GOT3 (cell line): ENCODE measurements at places on chromosomes 12 and 14.

DNA sequence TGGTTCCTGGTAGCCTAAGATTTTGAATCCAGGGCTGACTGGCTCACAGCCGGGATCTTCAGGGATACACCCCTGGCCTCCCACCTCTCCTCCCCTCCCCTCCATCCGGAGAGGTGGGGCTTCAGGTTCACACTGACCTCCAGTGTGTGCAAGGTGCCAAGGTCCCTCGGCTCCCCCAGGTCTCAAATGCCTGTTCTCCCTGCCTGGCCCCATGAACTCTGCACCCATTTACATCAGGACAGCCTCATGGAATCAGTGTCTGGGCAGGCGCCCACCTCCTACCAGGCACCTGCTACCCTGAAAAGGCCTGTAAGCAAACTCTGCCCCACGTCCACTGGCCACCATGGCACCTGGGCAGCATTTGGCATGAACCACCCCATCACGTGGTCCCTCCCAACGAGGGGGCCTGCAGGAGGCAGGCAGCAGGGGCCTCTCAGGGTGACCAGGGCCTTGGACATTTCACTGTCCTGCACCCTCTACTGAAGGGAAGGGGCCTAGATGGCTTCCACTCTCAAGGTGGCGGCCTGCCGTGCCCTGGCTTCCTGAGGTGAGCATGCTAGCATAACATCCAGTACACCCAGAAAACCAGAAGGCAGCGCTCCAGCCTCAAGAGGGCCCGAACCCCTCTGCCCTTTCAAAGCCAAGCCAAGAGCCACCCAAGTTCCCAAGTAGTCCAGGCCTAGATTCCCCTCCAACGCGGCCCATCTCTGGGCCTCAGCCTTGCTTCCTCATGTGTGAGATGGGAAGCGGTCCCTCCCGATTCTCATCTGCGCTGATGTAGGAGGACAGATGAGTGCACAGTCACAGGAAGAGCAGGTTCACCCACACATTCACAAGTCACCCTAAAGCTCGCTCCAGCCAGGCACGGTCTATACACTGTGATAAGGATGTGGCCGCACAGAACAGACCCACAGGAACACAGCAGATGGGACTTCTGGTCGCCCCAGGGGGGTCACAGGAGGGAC is 37.3 kb downstream of the CCDC85C start:
- DNase-seq = no peak

DNA sequence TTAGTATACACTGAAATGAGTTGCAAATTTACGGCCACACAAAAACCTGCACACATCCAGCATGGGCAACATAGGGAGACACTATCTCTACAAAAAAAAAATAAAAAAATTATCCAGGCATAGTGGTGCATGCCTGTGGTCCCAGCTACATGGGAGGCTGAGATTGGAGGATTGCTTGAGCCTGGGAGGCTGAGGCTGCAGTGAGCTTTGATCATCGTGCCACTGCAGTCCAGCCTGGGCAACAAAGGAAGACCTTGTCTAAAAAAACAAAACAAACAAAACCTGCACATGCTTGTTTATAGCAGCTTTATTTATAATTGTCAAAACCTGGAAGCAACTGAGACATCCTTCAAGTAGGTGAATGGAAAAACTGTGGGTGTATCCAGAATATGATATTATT is 4.9 kb upstream of the TOMM20L start:
- DNase-seq = no peak

DNA sequence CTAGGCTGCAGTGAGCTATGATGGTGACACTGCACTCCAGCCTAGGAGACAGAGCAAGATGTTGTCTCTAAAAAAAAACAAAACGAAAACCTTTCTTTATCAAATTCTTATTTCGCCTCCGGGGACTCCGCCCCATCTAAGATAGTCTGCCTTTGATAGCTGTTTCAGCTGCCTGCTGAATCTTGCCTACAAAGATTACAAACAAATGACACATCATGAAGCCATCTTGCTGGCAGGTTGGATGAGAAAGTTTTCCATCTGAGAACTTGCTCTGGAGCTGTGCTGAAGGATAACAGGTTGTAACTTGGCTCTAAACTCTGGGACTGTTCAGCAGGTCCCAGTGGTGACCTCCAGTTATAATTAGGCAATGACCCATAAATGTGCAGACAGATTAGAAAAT is 41.8 kb upstream of the AEBP2 start:
- DNase-seq = no peak

GRCh38 chr12:25194214-25194613 is 746 bp downstream of the DNAI7 start:
- DNase-seq = no peak

- DNase-seq = no peak
Measured at GRCh38 chr14:99317231-99318090, 45.5 kb upstream of the BCL11B start.
